ENCODE measurements at places on chromosomes 5 and 9. TPM values are rescaled to one million over a fixed set of nuclear protein-coding genes. Genes with fewer than 3 reads are reported as not detected.
A peak's percentile ranks its signal among the peaks of the same experiment; 100 is the strongest.

DNA sequence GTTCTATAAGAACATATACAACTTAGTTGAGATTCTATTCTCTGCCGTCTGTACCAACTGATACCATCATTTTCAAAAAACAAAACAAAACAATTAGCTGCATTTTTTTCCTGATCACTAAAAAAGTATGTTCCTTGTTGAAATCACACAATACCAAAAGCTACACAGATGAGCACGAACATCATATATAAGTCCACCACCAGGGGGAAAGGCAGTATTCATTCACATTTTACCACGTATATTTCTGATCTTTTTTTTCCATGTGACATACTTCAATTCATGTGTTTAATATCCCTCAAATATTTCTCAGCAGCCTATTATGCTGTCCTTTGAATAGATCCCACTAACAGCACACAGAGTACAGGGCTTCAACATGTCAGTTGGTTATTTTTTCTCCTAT is 40.6 kb downstream of the IRX2 start:
- no peaks in the 10 kb centered on the region for H3K4me1 ChIP-seq
- H3K27me3 ChIP-seq: no peaks in the 10 kb centered on the region
- no peaks in the 10 kb centered on the region for H3K36me3 ChIP-seq
- no peak for DNase-seq
- no peak overlapping the region for H3K4me3 ChIP-seq
- no peak overlapping the region for H3K27ac ChIP-seq

DNA sequence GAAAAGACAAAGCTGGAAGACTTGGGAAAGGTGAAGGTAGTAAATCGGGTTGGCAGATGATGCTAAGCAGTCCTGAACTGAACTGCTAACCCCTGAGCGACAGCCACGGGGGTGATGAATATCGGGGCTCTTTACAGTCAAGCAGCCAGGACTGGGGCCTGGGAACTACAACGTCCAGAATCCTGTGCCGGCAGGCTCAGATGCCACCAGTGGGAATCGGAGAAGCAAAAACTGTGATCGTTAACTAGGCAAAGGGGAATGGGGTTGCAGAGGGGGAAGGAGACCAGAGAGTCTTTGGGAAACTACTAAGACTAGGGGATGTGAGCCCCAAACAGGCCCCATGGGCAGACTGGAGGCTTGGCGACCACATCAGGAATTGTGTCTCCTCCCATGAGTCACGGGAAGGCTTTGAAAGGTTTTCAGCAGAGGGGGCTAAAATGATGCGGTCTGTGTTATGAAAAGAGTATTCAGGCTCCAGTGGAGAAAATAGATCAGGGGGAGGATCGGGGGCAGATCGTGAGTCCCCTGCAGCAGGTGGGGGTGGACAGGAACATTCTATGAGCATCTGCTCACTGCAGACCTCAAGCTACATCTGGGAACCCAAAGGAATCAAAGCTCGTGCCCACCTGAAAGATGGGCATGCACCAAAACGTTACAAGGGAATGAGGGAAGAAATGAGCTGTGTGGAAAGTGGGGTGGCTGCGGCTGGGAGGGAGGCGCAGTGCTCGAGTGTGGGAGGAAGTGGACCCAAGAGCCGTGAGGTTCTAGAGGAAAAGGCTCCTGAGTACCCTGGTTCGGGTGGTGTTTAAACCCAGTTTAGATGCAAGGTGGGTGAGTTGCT is 53.8 kb downstream of the HRH2 start:
- H3K36me3 ChIP-seq: no peaks in the 10 kb centered on the region
- no peaks in the 10 kb centered on the region for H3K4me1 ChIP-seq
- H3K27ac ChIP-seq: no peak overlapping the region
- no peak overlapping the region for H3K4me3 ChIP-seq
- DNase-seq: peak; percentile 57
- H3K27me3 ChIP-seq: no peaks in the 10 kb centered on the region

ENC1 gene
- total RNA-seq: 10.6 TPM

GRCh38 chr5:66840511-66841013 is 244.4 kb downstream of the MAST4 start:
- H3K27ac ChIP-seq: no peak overlapping the region
- H3K4me3 ChIP-seq: no peak overlapping the region
- H3K36me3 ChIP-seq: no peaks in the 10 kb centered on the region

GRCh38 chr5:79001471-79001870 is 16.4 kb upstream of the ARSB start:
- no peak overlapping the region for H3K4me3 ChIP-seq
- H3K4me1 ChIP-seq: no peaks in the 10 kb centered on the region
- no peaks in the 10 kb centered on the region for H3K27me3 ChIP-seq
- peak overlapping the region; percentile 45 for H3K27ac ChIP-seq
- no peaks in the 10 kb centered on the region for H3K36me3 ChIP-seq

DNA sequence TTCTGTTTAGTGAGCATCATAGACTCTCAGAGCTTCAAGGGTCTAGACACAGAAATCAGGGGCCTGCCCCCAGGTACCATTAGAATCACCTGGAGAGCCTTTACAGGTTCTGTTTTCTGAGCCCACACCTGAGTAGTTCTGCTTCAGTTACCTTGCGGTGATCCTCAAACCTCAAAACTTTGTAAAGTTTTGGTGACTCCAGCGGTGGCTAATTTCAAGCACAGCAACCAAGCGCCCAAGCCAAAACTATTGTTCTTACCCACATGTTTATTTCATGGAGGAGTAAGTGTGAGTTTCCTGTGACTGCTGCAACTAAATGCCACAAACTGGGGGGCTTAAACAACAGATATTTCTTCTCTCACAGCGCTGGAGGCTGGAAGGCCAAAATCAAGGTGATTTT is 108.9 kb downstream of the FOXD1 start:
- H3K4me1 ChIP-seq: no peaks in the 10 kb centered on the region
- no peak for DNase-seq
- H3K4me3 ChIP-seq: no peak overlapping the region
- no peaks in the 10 kb centered on the region for H3K36me3 ChIP-seq

DNA sequence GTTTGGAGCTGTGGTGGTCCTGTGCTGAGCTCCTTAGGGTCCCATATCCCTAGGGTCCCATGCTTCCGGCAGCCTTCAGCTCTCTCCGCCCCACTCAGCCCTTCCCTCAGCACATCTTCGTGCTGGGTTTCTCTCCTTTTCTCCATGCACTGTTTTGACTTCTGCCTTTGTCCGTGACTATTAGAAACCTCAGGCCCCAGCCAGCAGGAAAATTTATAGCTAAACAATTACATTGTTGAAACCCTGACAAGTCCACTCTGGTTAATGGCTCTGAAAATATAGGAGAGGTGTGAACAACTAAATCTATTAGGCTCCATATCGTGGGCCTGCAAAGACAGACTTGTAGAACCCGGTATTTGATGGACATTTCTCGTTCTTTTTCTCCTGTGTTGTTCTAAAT is 523.7 kb downstream of the CCDC171 start:
- H3K4me3 ChIP-seq: no peak overlapping the region
- H3K36me3 ChIP-seq: no peaks in the 10 kb centered on the region
- H3K27ac ChIP-seq: no peak overlapping the region

LYRM7 gene
- 12.0 TPM for total RNA-seq

- H3K36me3 ChIP-seq: peaks cover 4% of the 10 kb centered on the region
- no peaks in the 10 kb centered on the region for H3K4me1 ChIP-seq
- no peaks in the 10 kb centered on the region for H3K27me3 ChIP-seq
- H3K27ac ChIP-seq: no peak overlapping the region
- no peak for DNase-seq
Observed at GRCh38 chr5:143017992-143018391, 247.8 kb downstream of the ARHGAP26 start.

GARIN3 gene
- not detected for total RNA-seq

CDH9 gene
- total RNA-seq: not detected

- H3K27ac ChIP-seq: no peak overlapping the region
- H3K36me3 ChIP-seq: no peaks in the 10 kb centered on the region
- DNase-seq: no peak
- no peaks in the 10 kb centered on the region for H3K4me1 ChIP-seq
Observed at GRCh38 chr9:31325778-31326177, 1058.7 kb upstream of the ACO1 start.

DNA sequence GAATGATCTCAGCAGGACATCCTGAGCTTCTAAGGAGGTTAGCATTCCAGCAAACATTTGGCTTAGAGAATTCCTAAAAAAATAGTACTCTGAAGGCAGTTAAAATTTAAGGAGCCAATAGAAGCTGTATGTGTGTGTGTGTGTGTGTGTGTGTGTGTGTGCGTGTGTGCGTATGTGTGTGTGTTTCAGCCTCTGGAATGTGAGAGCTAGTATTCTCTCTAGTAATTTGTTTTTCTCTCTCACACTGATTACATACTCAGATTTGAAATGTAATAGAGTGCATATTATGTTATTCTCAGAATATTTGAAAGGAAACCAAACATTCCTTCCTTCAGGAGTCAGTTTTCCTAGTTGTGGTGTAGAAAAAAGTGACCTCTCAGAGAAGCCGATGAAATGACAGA is 279.6 kb downstream of the TMEM38B start:
- H3K27ac ChIP-seq: no peak overlapping the region
- H3K36me3 ChIP-seq: no peaks in the 10 kb centered on the region
- no peaks in the 10 kb centered on the region for H3K27me3 ChIP-seq
- H3K4me3 ChIP-seq: no peak overlapping the region

DNA sequence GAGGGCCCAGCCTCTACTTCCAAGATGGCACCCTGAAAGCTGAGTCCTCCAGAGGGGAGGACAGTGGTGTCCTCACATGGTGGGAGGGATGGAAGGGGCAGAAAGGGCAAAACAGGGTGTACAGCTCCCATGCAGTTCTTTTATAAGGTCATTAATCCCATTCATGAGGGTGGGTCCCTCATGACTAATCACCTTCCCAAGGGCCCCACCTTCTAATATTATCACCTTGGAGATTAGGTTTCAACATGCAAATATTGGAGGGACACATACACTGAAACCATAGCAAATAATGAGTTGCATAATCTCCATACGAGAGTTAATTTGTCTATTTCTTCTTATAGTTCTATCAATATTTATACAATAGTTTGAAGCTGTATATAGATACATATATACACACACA is 5.8 kb upstream of the ZBTB43 start:
- H3K27me3 ChIP-seq: no peaks in the 10 kb centered on the region
- no peak overlapping the region for H3K27ac ChIP-seq
- H3K4me3 ChIP-seq: no peak overlapping the region
- DNase-seq: no peak
- no peaks in the 10 kb centered on the region for H3K36me3 ChIP-seq
- no peaks in the 10 kb centered on the region for H3K4me1 ChIP-seq

DNA sequence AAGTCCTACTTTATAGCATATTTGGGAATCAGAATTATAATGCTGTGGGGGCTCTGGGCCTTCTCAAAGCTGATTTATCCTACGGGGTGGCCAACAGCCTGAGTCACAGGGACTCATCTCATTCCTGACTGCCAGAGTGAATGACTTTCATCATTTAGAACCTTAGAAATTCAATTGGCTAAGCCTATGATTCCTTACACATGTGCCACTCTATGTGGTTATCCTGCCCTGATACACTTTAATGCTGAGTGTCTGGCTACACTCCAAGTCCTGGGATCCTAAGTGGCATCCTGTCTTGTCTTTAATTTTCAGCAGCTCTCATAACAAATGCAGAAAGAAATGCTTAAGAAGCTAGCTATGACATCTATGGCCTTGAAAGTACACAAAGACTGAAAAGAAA is 75.2 kb upstream of the FREM1 start:
- no peak overlapping the region for H3K4me3 ChIP-seq
- H3K36me3 ChIP-seq: no peaks in the 10 kb centered on the region
- DNase-seq: no peak
- no peaks in the 10 kb centered on the region for H3K27me3 ChIP-seq
- H3K27ac ChIP-seq: no peak overlapping the region

- H3K4me1 ChIP-seq: no peaks in the 10 kb centered on the region
- H3K27ac ChIP-seq: no peak overlapping the region
- no peak overlapping the region for H3K4me3 ChIP-seq
- H3K36me3 ChIP-seq: peaks cover 3% of the 10 kb centered on the region
- no peak for DNase-seq
- H3K27me3 ChIP-seq: no peaks in the 10 kb centered on the region
Observed at GRCh38 chr9:130137081-130137640, 35.0 kb upstream of the NCS1 start.

DNA sequence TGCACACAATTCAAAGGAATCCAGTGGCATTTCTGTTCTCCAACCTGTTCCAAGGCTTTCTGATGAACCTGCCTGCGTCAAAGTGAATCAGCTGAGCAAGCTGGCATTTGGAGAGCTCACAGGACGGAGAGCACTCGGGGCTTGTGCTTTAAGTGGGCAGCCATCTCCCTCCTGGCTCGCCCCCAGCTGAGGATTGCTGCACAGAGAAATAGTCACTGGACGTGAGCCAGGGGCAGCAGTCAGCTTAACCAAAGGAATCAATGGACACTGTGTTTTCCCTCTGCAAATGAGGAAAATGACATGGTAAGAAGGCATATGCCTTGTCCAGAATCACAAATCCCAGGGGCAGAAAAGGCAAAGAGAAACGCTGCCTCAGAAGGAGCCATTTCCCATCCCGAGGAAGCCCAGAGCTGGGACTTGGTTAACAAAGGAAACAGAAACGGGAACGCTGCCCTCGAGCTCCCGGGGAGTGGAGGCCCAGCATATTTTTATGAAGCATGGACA is 299.4 kb downstream of the ZSWIM6 start:
- peak overlapping the region; percentile 12 for H3K27ac ChIP-seq
- H3K36me3 ChIP-seq: no peaks in the 10 kb centered on the region
- H3K27me3 ChIP-seq: no peaks in the 10 kb centered on the region
- H3K4me1 ChIP-seq: no peaks in the 10 kb centered on the region

LECT2 gene
- not detected for total RNA-seq

- H3K4me1 ChIP-seq: no peaks in the 10 kb centered on the region
- H3K27me3 ChIP-seq: no peaks in the 10 kb centered on the region
- no peak overlapping the region for H3K4me3 ChIP-seq
- peaks cover 1% of the 10 kb centered on the region for H3K36me3 ChIP-seq
Observed at GRCh38 chr5:134143944-134144941, 29.8 kb downstream of the TCF7 start.

- H3K36me3 ChIP-seq: no peaks in the 10 kb centered on the region
- H3K4me1 ChIP-seq: no peaks in the 10 kb centered on the region
- no peak overlapping the region for H3K27ac ChIP-seq
- no peak for DNase-seq
Observed at GRCh38 chr5:111935009-111935408, 178.0 kb upstream of the NREP start.

GRCh38 chr9:138048184-138048583 is 170.6 kb downstream of the CACNA1B start:
- no peaks in the 10 kb centered on the region for H3K36me3 ChIP-seq
- no peak overlapping the region for H3K27ac ChIP-seq
- no peaks in the 10 kb centered on the region for H3K4me1 ChIP-seq
- H3K4me3 ChIP-seq: no peak overlapping the region

GRCh38 chr5:148746826-148747535 is 79.4 kb upstream of the ADRB2 start:
- DNase-seq: no peak
- H3K36me3 ChIP-seq: no peaks in the 10 kb centered on the region
- no peaks in the 10 kb centered on the region for H3K27me3 ChIP-seq
- no peak overlapping the region for H3K27ac ChIP-seq
- no peak overlapping the region for H3K4me3 ChIP-seq
- H3K4me1 ChIP-seq: no peaks in the 10 kb centered on the region

ACTBL2 gene
- not detected for total RNA-seq
